ENCODE measurements at places on chromosomes 5 and 9.

- no peak for DNase-seq
These were observed 195.6 kb downstream of the DEPDC1B start for GRCh38 chr5:60504342-60504741.

DNA sequence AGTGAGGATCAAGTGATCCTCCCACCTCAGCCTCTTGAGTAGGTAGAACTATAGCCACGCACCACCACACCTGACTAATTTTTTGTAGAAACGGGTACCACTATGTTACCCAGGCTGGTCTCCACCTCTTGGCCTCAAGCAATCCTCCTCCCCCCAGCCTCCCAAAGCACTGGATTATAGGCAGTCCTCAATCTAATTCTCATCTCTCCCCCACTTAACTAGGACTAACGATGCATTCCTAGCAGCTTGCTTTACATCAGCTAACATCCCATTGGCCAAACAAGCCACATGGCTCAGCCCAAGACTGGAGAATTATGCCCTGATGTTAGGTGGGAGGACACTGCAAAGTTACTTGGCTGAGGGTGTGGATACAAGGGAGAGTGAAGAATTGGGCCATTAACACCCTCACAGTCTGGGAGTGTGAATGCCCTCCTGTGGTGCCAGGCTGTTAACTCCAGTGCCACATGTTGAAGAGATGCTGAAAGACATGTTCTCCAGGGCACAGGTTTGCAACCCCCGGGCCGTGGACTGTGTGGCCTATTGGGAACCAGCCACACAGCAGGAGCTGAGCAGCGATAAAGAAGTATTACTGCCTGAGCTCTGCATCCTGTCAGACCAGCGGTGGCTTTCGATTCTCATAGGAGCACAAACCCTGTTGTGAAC, 5.3 kb upstream of the ZNF367 start:
- no peak for DNase-seq

- no peak for DNase-seq
These were observed 60.9 kb upstream of the PIP5K1B start for GRCh38 chr9:68643901-68644809.

DNA sequence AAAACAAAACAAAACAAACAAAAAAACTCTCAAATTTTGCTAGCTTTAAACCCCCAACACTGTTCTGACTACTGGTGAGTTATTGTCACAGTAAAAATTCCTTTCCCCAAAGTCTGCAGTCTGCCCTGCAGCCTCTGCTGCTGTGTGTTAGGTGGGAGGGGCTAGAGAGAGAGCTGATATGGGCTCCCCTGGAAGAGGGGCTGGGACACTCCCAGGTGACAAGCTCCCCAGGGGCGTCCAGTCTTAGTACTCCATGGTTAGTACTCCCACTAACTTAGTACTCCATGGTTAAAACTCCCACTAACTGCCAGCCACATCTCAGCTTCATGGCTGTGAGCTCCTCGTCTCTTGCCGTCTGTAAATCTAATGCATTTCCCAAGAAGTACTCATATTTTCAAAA, 191.9 kb downstream of the FANCC start:
- no peak for DNase-seq

DNA sequence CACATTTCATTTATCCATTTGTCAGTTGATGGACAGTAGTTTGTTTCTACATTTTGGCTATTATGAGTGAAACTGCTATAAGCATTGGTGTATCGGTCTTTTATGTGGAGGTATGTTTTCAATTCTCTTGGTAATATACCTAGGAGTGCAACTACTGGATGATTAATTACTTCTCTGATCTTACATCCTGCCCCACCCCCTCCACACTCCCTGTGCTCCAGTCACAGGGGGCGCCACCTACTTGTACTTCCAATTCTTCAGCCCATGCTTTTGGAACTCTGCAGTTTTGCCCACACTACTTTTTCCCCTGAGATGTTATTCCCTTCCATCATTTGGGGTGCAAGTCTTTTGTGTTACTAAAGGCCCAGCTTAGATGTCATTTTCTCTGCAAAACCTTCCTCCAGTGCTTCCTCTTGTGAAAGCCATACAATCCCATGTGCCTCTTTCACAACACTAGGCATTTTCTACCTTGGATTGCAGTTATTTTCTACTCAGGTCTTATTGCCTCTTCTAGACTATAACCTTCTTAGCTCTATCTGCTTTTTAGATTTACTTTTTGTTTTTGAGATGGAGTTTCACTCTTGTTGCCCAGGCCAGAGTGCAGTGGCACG, 42.1 kb downstream of the SEC61B start:
- DNase-seq: no peak

DNA sequence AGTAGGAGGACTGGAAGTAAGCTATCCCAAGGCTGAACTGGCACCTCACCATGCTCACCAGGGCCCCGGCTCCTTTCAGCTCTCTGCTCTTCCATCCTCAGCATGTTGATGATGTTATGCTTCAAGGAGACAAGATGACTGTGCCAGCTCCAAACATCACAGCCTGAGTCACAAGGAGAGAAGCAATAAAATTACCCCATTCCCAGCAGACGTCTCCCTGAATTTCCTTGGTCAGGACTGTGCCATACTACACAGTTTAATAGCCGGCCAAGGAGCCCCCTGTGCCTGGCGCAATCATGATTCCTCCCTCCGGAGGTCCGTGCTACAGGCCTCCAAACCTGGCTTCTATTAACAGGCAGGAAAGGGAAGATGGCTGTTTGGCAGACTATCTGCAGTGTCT, 51.2 kb upstream of the ROR2 start:
- no peak for DNase-seq

DNA sequence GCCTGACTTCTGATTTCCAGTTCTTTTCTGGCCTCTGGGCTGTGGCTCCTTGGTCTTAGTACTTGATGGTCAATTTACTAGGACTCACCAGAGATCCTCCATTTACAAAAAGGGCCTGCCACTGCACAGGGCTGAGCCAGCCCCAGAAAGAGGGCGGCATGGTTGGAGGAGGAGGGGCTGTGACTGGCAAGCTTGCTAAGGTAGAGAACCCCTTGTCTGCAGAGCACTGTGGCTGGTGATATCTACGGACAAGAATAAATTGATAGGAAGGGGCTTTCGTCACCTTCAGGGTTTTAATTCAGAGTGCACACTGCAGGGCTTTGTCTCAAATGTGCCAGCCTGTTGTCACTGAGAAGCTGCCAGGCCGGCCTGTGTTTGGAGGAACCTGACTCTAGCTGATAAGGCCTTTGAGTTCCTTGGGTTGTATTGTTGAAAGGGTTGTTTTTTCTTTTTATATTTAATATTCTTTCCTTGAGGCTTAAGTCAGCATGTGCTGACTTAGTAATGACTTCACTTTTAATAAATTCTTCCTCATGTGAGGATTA, 15.1 kb downstream of the SLC22A5 start:
- DNase-seq: no peak

DNA sequence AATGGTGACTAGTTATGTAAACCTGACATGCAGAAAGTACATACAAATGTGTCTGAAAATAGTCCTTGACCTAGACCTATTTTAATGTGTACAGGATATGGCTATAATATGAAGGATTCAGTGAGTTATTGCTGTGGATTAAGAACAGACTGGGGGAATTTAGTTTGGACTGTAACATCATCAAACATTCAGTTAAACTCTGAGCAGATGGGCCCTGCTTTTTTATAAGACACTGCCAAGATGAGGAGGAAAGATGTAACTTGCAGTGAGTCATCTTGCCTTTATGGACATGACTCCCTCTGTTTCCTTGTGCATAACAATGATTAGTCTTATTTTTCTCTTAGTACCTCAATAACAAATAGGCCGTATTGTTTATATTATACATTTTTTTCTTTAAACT, 12.2 kb downstream of the PPP3R2 start:
- DNase-seq: no peak

- peak; percentile 0 for DNase-seq
These were observed 296.7 kb downstream of the ARL15 start for GRCh38 chr5:54013556-54014194.

GRCh38 chr5:138091685-138092084, 7.9 kb downstream of the WNT8A start:
- DNase-seq: no peak

DNA sequence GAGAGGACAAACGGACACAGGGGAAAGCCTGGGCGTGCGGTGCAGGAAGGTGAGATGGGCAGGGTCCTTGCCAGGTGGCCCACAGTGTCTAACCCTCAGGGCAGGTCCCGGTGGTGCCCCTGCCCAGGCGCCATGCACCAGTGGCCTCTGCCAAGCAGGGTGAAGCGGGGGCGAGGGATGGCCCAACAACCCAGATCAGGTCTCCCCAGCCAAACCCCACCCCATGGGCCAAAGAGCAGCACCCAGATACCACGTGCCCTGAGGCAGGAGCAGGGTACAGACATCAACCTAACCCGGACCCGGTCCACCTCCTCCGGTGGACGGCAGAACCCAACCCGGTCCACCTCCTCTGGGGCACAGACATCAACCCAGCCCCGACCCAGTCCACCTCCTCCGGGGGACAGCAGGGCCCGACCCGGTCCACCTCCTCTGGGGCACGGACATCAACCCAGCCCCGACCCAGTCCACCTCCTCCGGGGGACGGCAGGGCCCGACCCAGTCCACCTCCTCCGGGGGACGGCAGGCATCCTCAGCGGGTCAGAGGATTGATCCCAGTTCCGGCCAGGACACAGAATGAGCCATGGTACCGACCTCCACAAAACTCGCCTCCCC, 12.8 kb downstream of the SLC12A7 start:
- no peak for DNase-seq

DNA sequence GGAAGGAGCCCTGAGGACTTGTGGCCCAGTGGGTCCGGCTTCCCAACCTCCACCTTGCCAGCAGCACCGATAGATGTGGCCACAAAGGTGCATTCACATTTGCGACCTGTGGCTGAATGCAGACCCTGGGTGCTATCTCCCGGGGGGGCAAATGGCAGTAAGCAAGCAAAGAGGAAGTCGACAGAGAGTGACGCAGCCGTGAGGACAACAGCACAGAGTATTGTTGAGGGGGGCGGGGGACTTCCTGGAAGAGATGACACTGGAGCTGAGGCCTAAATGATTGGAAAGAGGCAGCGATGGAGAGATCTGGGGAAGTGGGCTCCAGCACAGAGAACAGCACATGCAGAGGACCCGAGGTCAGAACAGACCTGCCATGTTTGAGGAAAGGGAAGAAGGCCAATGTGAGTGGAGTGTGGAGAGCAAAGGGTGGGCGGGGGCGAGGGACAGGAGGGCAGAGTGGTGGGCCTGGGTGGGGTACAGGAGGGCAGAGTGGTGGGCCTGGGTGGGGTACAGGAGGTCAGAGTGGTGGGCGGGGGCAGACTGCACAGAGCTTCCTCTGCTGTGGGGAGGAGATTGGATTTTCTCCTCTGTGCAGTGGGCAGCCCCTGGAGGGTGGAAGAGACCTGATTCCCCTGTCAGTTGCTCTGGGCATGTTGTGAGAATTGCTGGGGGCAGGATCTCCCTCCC, 42.6 kb downstream of the ADAMTS2 start:
- no peak for DNase-seq

DNA sequence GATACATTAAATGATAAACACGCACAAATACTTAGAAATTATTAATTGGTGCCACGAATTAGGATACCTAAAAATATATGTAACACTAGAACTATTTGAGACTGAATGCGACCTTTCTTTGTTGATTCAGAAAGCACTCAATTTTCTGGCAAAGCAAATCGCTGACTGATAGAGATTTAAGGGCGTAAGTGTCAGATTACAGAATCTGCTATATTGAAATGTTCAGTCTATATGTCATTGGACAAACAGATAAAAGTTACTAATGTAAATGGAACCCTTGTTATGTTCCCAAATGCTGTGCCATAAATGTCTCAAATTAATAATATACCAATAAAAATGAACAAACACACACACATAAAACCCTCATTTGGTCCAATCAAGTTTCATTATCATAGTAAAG, 137.9 kb downstream of the MPDZ start:
- DNase-seq: no peak

DNA sequence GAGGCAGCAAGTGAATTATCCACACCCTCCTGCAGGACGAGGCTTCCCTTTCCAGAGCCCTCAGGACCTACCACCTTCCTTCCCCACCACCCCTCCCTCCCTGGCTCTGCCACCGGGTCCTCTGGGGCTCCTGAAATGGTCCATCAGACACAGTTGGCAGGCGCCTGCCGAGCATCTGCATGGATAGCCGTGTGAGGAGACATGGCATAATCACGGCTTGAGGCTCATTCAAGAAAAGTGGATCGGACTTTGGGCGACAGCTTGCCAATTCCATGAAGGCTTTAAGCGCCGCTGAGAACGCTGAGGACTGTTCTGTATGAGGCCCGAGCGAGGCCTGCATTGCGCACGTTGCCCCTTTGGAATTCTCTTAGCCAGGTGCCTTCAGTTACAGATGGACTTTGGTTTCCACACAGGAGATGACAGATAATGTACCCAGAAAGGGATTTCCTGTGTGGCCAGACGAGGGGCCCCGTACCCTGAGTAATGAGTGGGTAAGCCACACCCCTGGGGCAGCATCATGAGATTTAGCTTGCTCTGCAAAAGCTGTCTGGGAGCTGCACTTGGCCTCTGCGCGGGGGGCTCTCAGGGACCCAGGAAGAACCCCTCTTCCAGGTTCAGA, 179.8 kb downstream of the OLFM1 start:
- no peak for DNase-seq

DNA sequence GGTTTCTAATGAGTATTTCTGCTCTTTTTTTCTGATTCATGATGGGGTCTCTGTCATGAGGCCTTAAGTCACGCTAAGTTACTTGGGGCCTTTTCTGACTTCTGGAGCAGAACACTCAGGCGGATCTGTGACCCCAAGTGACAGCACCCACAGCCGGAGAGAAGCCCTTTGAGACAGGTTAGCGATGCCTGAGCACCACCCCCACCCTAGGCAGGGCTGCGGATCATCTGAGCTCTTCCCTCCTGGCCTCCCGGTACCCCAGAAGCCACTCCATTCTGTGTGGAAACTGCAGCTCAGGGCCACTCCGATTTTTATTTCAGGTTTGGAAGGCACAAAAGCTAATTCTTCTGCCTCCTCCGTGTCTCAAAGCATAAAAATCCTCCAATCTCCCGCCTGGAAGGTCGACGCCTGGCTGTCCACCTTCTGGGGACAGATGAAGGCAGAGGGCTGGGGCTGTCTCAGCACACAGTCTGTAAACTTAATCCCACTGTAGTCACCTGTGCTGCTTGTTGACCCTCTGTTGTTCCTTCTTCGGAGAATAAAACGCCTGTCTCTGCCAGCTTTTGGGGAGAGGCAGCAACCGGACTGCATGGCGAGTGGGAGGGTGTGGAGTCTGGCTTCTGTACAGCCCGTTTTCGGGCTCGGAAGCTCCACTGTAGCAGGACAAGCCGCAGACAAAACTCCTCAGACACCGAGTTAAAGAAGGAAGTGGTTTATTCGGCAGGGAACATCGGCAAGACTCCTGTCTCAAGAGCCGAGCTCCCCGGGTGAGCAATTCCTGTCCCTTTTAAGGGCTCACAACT, 88.8 kb downstream of the SPRY4 start:
- no peak for DNase-seq
